ENCODE measurements at places on chromosomes 7 and 10.
A peak's percentile ranks its signal among the peaks of the same experiment; 100 is the strongest.

DNA sequence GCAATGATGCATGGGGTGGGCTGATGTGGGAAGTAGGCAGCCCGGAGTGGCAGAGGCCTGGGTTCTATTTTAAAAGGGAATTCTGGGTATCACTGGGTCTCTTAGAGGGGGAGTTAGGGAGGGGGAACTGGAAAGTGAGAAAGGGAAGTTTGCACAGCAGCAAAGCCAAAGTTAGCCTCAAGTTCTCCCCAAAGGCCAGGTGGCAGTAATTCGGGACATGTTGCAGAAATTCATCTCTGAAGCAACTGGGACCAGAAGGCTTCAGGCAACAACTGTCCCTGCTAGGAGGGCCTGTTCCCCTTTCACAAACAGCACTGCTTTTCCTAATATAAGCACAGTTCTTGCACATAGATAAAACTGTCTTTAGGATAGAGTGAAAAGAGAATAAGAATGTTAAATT lies 67.4 kb downstream of the NOD1 start:
- no peak for DNase-seq

- DNase-seq: no peak
Measured at GRCh38 chr7:79610748-79611304, 157.4 kb upstream of the MAGI2 start.

GRCh38 chr10:20892011-20892585 lies 5.0 kb downstream of the NEBL start:
- no peak for DNase-seq

- peak; percentile 65 for DNase-seq
Measured at GRCh38 chr7:68176974-68177373, 1180.3 kb downstream of the TYW1 start.

GRCh38 chr7:88224601-88225275 lies 4.9 kb upstream of the SRI start:
- DNase-seq: peak; percentile 82

Data from SW480 (cell line).